Activated T-cell treated with anti-CD3 and anti-CD28 coated beads for 24 hours (primary cell): ENCODE measurements at places on chromosomes 6 and 20.

DNA sequence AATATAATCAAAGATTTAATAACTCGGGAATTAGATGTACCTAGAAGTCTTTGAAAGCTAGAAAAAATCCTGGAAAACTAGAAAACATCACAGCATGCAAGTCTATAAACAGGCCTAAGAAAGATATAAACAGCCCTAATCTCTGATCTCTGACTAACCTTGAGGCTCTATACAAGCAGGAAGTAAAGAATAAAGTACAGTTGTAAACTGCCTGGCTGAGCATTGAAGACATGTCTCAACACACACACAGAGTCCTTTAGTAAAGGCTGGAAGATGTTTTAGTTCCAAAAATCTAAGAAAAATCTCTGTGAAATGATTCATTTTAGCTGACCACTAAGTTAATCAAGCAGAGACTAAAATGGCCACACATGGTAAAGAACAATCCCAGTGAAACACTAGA is 774.5 kb downstream of the EYS start:
- no peak for DNase-seq

DNA sequence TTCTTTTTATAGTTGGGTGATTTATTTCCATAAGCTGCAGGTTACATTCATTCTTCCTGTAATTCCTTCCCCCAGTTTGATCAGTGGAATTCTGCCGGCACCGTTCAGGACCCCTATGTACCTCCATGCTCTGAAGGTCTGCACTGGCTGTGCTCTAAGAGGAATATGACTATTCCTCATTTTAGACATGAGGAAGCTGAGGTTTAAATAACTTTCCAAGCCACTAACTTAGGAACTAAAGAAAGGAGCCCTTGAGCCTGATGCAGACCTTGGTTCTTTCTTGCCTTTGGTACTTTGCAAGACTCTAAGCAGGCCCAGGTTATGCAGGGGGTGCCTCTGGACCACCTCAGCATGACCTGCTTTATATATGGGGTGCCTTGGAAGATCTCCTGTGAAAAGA is 318.5 kb downstream of the QKI start:
- no peak for DNase-seq

- no peak for DNase-seq
Observed at GRCh38 chr6:105519954-105520353, 117.1 kb upstream of the PREP start.

DNA sequence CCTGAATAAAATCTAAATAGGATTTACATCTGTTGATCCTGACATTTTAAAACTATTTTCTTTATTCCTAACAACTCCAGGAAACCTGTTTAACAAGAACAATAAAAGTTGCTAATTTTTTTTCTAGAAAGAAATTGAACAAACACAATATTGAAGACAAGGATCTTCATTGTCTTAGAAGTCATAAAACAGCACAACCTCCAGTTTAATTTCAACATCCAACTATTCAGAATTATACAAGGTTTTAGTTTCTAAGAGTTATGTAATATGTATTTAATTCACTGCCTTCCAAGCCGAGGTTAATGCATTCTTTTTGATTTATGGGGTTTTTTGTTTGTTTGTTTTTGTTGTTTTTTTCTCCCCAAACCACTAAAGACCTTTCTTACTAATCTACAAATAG is 7.2 kb downstream of the BMP5 start:
- no peak for DNase-seq

DNA sequence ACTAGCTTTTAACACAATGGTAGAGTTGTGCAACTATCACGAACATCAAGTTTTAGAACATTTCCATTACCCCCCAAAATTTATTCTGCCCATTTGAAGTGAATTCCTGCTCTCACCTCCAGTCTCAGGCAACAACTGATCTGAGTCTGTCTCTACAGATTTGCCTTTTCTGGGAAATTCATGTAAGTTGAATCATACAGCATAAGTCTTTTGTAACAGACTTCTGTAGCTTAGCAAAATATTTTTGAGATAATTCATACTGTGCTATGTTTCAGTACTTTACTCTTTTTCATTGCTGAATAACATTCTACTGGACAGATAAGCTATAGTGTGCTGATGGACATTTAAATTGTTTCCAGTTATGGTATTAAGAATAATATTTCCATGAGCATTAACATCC is 447.3 kb upstream of the GJE1 start:
- no peak for DNase-seq

DNA sequence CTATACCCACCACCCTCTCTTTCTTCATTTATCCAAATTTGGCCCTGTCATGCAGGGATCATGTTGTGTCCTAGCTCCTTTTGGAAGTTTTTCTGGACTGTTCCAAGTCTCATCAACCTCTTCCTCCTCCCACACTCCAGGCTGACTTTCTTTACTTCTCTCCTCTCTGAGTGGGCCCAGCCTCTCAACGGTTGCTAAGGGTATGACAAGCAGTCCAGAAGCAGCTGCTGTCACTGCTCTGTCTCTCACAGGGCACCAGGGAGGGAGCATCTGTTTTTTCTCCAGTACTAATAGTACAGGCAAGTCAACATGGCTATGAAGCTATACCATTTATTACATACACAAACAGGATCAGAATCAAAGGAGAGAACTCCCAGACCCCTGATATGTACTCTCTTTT is 8.2 kb downstream of the NT5DC1 start:
- no peak for DNase-seq

DNA sequence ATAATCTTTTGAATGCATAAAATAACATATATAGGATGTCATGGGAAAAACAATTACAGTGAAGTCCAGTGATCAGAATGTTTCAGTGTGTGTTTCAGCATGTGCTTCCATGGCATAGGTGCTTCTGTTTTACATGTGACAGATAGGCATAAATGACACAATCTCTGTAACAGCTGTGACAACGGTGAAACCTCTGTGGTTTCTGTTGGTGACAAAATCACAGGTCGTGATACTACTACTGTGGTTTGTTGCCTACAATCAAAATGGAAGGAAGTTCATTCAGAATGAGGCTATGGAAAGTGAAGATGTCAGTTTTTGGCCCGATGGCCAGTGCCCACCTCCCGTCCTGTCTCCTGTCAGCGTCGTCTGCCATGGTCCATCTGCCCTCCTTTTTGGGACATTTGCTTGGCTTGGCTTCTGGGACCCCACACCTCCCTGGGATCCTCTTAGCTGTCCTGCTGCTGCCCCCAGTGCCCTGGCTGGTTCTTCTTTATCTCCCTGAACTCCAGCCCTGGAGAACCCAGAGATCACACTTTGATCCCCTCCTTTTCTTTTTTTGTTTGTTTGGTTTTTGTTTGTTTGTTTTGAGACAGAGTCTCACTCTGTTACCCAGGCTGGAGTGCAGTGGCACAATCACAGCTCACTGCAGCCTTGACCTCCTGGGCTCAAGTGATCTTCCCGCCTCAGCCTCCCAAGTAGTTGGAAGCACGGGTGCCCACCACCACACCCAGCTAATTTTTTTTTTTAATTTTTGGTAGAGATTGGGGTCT is 79.3 kb upstream of the NAA20 start:
- peak; percentile 7 for DNase-seq
